ENCODE measurements at places on chromosomes 3 and 15.

GRCh38 chr3:72159487-72159886, 374.5 kb upstream of the PROK2 start:
- no peak for DNase-seq

GRCh38 chr15:68785541-68785940, 35.2 kb downstream of the ANP32A start:
- no peak for DNase-seq

- DNase-seq: no peak
These were observed 30.7 kb downstream of the LRTM1 start for GRCh38 chr3:54897028-54897711.

DNA sequence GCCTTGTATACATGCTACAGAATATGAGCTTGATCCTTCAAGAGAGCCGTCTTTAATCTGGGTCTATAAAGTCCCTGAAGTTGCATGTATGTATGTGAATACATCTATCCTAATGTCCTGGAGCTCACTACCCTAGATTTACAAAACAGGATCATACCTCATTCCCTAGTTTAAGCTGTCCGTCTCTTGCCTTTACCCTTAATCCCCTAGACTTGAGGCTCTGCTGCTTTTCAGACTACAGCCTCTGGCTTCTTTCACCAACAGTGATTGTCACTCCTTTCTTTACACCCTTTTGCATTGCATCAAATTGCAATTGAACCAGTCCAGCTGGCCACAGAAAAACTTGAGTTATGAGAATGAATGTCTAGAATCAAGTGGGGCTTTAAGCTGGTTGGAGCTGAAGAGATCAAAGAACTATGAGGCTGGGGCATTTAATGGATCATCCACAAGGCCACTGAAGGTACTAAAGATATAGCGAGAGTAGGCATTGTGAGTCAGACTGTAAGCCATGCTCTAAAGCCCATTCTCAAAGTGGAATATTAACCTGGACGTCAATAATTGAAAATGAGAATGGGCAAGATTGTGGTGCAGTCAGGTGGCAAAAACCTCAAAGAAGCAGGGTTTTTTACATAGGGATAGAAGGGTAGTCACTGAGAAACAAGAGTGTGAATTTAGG, 12.3 kb upstream of the PLD1 start:
- DNase-seq: no peak

DNA sequence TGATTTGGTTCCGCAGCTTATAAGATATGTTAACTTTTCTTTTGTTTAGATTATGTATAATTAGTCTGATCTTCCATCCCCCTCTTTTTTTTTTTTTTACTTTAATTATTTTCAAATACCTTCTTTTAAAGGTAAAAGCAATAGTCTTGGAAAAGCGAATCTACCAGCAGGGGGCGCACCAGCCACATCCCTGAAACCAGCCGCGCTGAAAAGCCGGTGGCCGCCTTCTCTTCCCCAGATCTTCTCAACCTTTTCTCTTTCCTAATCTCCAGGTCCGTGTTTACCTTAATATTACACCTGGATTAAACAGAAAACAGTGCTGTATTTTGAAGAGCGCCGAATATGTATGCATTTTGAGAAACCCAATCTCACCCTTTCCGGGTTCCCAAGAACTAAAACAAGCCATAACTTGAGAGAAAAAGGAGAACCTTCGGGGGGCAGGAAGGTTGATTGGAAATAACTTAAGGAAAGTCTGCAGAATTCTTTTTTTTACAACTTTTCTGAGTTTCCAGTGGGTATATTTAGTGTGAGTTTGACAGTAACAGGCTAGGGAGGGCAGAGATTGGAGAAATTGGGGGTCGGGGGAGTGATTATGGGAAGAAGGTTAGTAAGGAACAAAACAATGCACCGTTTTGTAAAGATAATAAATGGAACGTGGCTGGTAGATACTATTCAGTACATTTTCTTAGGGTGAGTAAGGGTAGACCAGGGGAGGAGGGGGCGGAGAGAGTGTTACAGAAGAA, 2.0 kb upstream of the SOX2 start:
- peak; percentile 73 for DNase-seq

DNA sequence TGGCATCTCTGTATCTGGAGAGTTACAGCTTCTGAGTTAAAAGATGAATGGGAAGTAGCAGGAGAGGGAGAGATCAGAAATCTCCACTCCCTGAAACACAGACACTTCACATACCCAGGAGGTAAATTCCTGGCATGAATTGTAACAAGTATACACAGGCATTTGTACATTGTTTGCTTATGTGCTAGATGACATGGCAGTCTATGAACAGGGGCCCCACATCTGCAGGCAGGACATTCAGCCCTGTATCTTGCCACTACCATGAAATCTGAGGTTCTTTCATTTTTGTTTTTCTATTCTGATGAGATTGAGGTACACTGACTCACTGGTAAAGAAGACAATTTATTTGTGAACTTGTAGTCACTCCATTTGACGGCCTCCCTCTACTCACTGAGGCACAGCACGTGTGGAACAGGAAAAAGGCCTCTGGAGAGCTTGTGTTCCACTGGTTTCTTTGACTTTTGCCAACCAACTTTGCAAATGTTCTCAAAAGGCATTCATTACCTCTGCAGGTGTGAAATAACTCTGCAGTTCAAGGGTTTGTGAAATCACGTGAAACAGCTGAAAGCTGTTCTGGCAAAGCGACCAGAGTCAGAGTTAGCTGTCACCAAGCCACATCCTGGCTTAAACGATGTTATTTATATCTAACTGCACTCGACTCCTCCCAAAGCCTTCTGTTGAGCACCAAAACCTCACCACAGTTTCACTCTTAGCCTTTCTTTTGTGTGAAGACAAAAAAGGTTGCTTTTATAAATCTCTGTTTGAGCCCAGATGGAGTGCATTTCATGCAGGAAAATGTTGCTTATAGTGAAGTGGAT, 401.3 kb upstream of the CFAP20DC start:
- no peak for DNase-seq

GRCh38 chr3:170424879-170425278, 6.2 kb downstream of the CLDN11 start:
- no peak for DNase-seq

DNA sequence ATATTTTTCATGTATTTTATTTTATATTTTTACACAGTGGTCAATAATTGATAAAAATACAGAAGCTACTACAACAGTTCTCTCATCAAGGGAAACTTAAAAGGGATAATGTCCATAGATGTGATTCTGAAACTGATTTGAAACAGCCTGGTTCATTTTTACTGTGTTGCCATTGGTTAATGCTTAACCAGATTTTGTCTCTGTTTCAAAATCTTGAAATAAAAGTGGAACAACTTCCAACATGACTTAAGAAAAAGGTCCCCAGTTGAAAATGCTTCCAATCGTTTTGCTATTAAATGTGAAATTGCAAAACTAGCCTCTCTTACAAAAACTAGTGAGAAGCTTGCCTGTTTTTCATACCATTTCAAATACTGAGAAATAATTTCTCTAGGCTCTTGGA, 240.7 kb downstream of the LPP start:
- DNase-seq: no peak

DNA sequence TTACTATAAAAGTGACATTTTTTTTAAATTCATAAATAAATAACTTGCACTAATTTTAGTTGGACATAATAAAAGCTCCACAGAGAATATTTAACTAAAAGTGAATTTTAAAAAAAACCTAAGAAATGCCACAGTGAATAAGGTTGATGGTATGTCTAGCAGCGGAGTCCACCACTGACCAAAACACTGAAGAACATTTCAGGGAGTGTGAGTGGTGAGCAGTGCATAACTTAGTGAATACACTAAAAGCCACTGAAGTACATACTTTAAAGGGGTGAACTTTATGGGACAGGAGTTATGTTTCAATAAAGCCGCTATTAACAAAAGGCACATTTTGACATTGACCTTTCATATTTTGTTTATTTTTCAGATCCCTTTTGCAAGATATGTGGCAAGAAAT, 32.3 kb downstream of the SRP14 start:
- no peak for DNase-seq

DNA sequence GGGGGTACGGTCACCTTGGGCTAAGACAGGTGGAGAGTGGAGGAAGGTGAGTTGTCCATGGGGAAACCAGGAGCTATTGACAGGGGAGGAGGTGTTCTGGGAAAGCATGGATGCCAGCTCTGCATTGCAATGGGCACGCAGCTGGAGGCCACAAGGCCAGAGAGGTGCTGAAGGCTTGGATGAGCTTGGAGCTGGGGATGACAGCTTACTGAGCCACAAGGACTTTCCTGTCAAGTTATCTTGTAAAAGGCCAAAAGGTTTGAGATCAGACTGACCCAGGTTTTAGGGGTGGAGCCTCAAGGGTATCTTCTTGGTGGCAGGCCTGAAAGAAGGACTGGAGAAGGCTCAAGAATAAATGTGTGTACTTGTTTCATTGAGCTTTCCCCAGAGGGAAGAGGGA, 115.2 kb downstream of the ASB7 start:
- DNase-seq: no peak

DNA sequence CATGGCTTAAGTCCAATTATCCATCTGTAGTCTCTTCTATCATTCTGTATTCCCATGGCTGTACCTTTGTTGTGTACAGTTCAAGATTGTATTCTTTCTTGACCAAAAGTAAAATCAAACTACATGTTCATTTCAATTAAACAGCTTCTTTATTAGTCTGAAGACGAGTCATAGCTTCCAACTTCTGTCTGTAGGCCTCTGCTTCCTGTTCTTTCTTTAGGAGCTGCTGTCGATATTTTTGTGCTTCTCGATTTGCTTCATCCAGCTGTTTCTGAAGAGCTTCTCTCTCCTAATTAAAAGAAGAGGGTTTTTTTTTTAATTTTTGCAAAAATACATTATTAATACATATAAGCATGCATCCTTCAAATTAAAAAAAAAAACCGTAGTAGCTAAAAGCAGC, 13.0 kb upstream of the HDC start:
- no peak for DNase-seq

GRCh38 chr3:188842639-188843038, 329.1 kb upstream of the TPRG1 start:
- no peak for DNase-seq

- DNase-seq: peak; percentile 57
These were observed 30.4 kb downstream of the ATG3 start for GRCh38 chr3:112531358-112531781.

DNA sequence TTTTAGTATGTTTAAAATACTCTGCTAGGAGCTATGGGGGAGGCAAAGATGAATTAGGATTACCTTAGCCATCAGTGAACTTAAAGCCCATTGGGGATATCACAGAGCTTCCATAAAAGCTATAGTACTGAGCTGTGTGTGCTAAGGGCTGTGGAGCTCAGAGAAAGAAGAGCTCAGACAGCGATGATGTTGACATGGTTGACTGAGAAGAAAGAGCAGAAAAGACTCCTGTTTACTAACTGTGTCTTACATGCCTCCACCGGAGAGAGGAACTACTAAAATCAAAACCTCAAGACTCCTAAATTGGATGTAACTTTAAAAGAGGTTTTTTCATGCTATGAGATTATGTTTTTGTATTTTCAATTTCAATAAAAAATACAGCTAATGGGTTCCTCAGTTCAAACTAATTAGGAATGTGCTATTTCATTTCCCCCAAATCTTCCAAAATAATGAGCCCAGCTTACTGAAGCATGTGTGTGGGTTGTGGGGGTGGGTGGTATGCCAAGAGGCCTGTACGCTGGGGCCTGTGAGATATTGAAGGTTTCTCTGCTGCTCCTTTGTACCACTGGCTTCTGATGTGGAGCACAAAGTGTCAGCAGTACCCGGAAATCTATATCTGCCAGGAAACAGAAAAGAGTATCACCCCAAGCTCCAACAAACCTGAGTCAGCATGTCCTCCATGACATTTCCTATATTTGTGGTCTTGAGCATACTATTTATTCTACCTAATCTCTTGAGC, 22.7 kb downstream of the DGKG start:
- DNase-seq: no peak

- DNase-seq: no peak
These were observed 43.6 kb upstream of the CTSH start for GRCh38 chr15:78988361-78988911.

DNA sequence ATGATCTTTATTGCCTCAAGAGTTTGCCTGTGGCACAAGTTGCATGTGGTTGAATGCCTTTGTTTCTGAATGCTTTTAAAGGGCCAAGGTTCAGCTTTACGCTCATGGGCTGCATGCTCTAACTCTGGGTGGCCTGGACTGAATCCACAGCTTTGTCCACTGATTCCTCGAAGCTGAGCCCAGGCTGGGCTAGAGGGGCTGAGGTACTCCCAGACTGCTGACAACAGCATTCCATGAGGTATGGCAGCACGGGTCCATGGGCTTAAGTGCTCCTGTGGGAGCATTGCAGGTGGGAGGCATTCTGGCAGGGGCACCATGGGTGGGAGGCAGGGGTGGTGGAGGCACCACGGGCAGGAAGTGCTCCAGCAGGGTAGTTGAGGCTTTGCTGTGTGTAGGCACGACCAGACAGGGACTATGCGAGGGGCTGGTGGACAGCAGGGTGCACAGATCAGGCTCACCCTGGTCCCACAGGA, 61.6 kb downstream of the GLCE start:
- no peak for DNase-seq

DNA sequence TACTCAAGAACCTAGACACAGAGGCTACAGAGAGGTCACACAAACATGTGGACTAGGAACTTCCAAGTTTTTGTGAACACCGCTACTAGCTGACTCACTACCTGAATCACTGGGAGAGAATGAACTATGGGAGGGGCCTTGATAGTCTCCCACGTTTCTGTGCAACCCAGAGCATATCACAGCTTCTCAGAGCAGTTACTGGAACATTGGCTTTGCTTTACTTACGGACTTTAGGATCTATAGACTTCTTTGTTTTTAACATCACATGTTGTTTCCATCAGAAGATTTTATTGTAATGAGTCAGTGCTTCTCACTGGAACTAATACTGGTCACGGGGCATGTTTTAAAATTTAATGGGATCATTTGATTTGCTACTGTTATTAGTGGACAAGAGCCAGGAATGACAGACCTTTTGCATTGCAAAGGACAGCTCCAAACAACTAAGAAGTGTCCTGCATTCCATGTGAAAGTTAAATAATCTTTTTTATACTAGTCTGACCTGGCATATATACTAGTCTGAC, 35.6 kb downstream of the RTP4 start:
- DNase-seq: no peak

DNA sequence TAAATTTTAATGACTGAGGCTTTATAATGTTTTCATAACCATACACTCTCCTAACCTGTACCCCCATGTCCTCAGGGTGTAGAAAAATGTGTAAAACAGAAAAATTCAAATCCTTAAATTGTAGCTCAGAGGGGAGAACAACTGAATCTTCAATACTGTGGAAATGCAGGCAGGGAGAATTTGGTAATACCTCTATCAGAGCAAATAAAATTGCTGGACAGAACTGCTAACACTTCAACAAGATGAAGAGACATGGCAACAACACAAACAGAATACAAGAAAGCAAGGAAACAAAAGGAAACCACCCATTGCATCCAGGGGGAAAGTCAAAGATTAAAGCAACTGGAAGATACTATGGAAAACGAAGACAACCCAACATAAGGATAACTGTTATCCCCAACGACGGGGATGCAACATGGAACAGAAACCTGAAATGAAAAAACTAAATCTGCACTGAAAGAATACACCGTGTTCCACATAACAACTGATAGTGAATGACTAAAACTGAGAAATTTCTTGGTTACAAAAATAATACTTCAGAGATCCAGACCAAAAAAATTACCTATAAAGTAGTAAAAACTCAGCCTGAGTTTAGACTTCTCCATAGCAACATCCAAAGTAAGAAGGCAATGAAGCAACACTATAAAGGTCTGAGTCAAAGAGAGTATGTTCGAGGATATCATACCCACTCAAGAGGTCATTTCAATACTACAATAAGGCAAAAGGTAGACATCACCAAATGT, 48.5 kb downstream of the HACD2 start:
- DNase-seq: no peak

Measured in NCI-H2171 treated with DMSO at 0.1 percent for 48 hours (cell line).